ENCODE measurements at places on chromosomes 4 and X. TPM values are rescaled to one million over a fixed set of nuclear protein-coding genes. Genes with fewer than 3 reads are reported as not detected.

- DNase-seq = no peak
Observed at GRCh38 chrX:38699121-38699520, 102.1 kb upstream of the MID1IP1 start.

GRCh38 chrX:150035531-150035930, 97.2 kb upstream of the EOLA2 start:
- DNase-seq = no peak

- no peak for DNase-seq
Observed at GRCh38 chr4:111127841-111128240, 505.0 kb upstream of the PITX2 start.

DNA sequence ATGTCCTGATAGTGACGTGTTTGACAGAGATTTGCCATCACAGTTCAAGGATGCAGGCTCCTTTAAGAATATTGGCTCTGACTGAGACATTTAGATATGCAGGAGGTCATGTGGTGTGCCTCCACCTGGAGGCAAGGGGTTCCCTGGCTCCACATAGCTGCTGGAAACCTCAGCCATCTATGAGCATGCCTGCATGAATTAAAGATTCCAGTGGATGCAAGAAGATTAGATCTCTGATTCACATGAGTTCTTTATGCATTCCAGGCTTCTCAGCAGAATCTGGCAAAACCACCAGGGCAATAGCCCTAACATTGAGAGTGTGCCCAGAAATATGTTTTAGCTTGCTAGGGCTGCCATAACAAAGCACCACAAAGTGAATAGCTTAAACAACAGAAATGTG, 298.5 kb upstream of the AADAT start:
- no peak for DNase-seq

HSD17B13 gene
- total RNA-seq = 2.4 TPM

- DNase-seq = no peak
Observed at GRCh38 chrX:71515038-71515396, 17.9 kb upstream of the OGT start.

DNA sequence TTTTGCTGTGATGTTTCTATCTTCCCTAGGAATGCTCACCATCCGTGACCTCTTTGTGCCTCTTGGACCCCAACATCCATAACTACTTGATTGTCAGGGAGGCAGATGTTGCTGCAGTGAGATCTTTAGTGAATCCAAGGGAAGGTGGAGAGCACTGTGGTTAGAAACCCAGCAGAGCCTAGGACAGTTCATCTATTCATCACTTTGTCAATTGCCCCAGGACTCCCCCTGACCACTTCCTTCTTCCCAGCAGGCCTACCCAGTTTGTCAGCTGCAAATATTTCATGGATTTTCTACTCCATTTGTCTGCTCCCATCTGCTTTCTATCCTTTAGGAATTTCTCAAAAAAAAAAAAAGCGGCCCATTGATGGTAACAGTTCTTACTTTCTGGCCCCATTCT, 942.8 kb downstream of the PCDH7 start:
- DNase-seq = no peak

DNA sequence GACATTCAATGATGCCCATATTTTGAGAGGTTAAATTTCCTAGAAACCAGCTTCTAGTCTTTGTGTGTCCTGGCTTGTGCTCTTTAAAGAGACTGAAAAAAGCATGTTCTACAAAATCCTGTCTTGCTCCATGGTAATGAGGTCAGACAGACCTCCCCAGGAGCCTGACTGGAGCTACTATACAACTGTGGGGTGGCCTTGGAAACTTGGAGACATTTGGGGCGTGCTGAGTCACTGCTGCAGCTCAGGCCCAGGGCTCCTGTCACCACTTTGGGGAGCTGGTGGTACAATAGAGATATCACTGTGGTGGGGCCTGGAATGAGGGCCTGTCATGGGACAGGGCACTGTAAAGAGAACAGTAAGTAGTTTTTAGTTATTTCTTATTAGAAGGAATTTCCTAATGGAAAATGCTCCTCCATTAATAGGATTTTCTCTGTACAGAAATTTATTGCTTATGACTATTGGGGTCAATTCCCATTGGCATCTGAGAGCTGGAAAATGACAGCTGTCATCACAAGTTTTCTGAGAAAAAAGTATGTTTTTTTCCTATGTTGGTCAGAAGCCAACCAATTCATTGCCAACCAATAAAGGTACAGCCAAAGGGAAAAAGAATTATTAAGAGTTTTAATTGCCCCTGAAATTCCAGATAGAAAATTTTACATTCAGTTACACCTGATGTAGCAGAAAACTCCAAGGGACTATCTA, 207.4 kb upstream of the JADE1 start:
- DNase-seq = no peak

ANKRD37 gene
- 0.51 TPM for total RNA-seq

EDA2R gene
- not detected for total RNA-seq

- no peak for DNase-seq
Observed at GRCh38 chr4:147528054-147528453, 47.2 kb downstream of the EDNRA start.

DNA sequence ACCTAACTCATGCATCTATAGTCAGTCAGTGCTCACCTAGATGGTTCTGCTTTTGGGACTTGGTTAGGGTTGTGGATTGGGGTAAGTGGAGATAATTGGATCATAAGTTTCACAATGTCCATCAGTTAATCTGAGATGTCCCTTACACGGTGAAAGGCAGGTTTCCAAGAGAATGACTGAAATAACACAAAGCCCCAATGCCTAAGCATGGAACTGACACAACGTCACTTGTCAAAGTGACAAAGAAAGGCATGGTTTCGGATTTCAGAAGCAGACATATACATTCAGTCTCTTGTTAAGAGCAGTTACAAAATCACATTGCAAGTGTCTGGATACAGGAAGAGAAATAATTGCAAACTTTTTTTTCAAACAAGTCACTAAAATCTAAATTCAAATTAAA, 1456.9 kb downstream of the TECRL start:
- no peak for DNase-seq

DNA sequence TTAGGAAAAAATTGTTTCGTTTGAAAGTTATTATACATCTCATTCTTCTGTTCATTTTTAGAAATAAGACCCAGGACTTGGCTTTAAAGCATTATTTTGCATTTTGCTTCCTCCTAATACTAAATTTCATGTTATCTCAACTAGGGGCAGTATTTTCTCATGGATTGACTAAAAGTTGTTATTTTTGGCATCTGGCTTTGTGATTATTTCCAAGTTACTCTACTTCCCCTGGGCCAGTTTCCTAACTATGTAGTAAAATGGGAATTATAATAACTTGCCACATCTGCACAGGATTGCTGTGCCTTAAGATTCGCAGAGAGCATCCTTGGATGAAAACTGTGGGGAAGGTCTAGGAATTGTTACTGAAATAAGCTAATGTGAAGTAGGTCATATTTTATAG, 3.0 kb downstream of the RBPJ start:
- DNase-seq = no peak

IL21 gene
- total RNA-seq = not detected

FAM149A gene
- 0.77 TPM for total RNA-seq

PRSS12 gene
- total RNA-seq = 0.15 TPM

MXD4 gene
- 42.7 TPM for total RNA-seq

DNA sequence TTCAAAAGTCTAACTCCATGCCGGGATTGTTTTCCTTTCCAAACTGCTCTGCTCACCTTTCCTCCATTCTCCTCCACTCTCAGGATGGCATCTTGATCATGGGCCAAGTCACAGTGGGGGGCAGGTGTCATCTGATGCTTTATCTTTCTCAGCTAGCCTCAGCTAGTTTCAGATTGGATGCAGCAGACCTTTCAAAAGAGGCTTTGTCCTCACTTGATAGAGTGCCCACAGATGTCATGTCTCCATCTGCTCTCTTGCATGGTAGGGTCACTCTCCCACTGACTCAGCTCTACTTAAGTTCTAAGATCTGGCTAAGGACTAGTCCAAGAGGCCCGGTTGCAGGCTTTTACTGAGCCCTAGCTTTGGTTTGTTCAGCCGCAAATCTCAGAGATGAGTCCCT, 341.8 kb upstream of the GALNT7 start:
- DNase-seq = no peak

NIPAL1 gene
- not detected for total RNA-seq

DNA sequence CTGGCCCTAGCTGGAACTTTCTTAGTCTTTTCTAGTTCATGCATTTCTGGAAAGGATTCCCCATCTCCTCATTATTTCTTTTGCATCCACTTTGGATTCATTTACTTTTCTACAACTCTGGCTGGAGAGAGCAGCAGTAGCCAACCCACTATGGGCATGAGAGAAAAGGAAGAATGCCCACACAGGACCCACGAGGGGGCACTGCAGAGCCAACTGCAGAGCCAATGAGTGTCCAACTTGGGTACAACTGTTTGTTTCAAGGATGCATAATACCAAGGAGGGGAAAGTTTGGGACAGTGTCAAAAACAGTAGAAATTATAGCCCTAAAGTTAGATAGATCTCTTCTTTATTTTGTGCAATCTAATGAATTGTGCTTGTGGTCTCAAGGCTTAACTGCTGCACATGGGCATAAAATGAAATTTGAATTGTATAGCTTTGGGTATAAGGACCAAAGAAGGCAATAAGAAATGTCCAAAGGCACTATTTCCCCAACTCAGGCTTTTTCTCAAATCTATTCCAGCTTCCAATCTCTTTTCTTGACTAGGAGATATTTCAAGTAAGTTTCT, 230.6 kb downstream of the NSUN7 start:
- no peak for DNase-seq

FAAH2 gene
- total RNA-seq = not detected

GRCh38 chrX:124300405-124300804, 32.1 kb upstream of the TEX13D start:
- no peak for DNase-seq

DNA sequence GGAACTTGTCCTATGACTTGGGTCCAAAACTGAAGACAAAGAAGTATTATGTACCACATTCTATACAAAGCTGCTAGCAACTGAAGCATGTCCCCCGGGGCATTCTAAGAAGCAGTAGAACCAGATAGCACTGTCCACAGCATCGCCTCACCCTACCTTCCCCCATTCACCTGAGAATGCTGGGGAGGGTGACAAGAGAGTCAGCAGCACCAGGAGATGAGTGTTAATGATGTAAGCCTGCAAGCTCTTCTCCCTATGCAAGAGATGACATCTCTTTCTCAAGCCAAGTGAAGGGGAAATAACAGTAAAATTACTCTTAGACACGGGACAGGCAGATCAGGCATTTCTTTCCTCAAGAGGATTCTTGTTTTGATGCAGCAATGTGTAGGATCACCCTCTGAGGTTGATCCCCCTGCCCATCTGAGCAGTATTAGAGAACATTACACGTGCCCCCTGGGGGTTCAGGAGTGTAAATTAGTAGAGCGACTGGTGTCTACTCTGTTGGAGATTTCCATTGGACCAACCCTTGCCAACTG, 13.9 kb upstream of the TLR1 start:
- no peak for DNase-seq

- DNase-seq = no peak
Observed at GRCh38 chr4:137471461-137471860, 60.8 kb downstream of the PCDH18 start.

DNA sequence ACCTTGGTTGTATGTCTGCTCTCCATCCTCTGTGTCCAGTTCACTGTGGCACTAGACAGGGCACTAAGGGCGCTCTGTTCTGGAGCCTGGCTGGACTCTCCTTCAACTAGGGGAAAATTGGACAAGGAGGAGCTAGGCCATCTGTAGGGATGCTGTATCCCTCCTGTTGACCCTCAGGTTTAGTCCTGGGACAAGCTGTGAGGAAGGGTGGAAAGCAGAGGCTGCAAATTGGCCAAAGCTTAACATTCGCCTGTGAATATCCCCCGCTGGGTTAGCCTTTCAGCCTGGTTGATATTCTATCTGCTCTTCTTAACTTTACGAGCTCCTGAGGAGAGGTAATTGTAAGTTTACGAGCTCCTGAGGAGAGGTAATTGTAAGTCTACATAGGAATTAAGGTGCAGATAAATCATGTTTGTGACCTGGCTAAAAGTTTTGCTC, 64.4 kb upstream of the ENPEP start:
- DNase-seq = no peak

HHIP gene
- 1.5 TPM for total RNA-seq

DNA sequence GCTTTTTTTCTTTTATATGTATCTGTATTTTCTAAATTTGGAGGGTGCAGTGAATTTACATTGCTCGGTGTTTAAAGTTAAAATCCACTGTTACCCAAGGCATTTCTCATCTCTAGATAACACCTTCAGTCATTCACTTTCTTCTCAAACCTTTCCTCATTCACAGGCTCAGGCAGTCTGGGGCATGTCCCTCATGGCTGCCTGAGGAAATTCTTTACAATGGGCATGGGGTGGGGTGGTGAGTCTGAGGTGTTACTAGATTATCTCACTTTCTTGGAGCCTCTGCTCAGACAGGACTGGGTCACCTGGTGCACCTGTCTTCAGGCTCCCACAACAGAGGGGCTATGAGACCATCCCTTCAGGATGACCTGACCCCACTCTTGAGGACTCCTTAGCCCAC, 17.4 kb downstream of the CCDC149 start:
- DNase-seq = no peak

DNA sequence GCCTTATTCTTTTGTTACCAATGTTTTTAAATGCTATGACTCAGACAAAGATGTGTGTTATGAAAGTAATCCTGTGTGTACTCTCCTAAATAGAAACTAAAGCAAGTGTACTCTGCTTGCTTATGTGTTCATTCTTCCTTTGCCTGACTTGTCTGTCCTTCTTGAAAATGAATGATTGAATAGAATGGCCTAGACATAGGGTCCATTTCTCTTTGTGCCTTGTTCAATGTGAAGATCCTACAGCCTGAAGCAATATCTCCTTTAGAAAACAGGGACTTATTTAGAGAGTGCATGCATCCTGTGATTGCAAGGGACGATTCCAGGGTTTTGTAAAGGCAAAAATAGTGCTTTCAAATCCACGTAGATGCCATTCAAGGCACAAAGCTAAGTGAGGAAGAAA, 343.6 kb upstream of the TACR3 start:
- DNase-seq = no peak

DNA sequence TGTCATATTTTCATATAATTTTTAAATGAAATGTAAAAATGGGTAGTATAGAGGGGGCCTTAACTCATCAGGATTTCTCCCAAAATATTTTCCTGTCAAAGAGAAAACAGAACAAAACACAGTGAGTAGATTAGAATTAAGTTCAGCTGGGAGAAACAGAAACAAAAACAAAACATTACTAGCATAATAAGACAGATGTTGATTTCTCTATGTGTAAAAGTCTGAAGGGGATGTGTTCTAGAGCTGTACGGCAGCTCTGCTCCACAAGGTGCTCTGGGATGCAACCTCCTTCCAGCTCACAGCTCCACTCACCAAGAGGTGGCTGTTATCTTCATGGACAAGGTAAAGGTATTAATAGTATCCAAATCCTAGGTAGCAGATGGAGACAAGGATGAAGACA, 72.8 kb downstream of the ARHGEF38 start:
- DNase-seq = no peak

GRCh38 chr4:40890764-40891163, 141.0 kb downstream of the NSUN7 start:
- no peak for DNase-seq

DNA sequence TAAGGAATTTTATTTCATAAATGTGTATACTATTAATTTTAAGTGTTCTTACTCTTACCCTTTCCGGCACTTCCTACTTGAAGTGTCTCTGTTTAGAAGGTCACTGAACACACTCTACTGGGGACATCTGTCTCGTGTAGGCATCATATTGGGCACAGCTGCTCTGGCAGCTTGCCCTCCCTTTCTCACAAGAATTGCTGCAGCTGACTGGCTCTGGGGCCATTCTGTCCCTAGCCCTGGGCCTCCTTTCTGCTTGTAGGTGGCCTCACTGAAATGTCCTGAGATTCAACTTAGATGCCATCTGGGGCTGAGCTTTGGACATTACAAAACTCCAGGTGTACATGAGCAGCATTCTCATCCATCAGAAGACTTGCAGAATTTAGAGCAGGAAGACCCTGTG, 49.6 kb downstream of the SMAD1 start:
- DNase-seq = no peak

GUCY1A1 gene
- 23.8 TPM for total RNA-seq

GRCh38 chr4:3435686-3435956, 6.1 kb upstream of the HGFAC start:
- no peak for DNase-seq
